Stimulated activated CD8-positive, alpha-beta memory T cell treated with anti-CD3 and anti-CD28 coated beads, Interleukin-2, amount 100 ng/mL, for 48 hours (primary cell): ENCODE measurements at places on chromosomes 7 and 10.

GRCh38 chr10:125141150-125141859 is 19.1 kb downstream of the CTBP2 start:
- DNase-seq: no peak

- DNase-seq: no peak
Observed at GRCh38 chr7:134289423-134289822, 27.3 kb downstream of the SLC35B4 start.

GRCh38 chr10:17464545-17464944 is 10.2 kb upstream of the ST8SIA6 start:
- DNase-seq: no peak

DNA sequence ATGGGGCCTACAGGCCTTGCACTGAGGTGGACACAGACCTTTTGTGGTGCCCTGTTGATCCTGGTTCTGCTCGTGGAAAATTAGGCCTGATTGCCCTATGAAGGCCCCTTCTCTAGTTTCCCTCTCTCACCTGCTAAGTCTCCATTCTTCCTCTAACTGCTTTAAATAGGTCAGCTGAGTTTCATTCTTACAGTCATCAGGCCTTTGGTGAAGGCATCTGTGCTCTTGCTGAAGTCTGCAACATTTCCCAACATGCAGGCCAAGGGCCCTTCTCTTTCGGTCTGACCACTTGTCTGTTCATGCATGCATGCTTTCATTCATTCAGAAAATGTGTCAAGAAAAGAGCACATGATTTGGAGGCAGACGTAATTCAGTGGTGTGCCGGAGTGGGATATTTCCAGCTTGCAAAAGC is 244.0 kb downstream of the BUB3 start:
- no peak for DNase-seq

DNA sequence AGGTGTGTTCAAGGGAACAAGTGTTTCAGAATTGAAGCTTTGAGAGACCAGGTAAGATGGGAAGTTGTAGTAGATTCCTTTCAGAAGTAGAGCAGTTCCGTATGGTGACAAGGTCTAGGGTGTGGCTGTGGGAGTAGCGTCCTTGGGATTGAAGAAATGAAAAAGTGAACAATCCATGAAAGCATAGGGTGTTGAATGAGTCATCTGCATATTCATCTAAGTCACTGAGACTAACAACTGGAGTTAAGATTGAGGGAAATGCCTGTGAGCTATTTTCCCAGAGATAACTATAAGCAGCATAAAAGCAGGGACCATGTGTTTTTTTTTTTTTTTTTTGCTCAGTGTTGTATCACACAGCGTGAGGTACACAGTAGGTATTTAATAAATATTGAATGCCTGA is 134.8 kb downstream of the PHTF2 start:
- DNase-seq: no peak

DNA sequence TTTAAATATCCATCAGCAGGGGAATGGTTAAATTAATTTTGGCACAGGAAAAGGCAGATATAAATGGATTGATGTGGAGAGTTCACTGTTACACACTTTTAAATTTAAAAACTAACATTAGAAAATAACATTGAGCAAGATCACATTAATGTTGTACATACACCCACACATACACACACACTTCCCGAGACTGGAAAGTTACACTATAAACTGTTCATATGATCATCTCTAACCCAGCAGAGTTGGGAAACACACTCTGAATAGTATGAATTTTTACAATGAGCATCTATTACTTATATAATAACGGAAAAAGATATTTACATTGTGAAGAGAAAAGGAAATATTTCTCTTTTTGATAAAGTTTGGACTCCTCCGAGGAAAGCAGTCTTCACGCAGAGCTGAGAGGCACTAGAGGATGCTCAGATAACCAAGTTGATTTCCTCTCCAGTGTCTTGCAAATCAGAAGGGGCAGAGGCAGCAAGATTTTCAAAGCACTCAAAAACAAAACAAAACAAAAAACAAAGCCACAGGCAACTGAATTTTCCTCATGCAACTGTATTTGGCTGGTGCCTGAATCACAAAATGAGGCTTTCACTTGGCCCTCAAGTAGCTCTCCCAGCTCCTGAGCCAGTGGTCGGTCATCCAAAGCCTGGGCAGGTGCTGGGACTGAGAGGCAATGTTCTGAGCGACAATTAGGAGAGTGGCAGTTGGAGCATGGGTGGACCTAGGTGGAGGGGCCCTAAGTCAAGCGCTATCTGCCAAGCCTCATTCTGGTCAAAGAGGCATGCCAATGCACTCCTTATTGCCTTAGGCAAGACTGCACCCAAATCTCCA is 10.5 kb upstream of the GATAD1 start:
- DNase-seq: no peak

DNA sequence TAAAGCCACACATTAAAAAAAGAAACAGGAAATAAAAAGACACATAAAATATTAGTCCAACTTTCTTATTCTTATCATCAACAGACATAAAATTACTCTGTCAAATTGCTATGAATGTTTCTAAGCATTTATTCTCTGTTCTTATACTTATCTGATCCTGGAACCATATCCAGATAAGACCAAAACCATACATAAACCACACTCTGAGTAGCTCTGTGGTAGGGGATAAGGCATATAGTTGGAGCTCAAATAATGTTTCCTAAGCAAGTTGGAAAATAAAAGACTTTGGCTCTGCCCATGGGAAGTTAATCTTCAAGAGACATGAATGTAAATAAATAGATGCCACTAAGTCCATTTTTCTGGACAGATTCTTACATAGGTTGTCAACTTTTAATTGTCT is 103.1 kb upstream of the PLXDC2 start:
- DNase-seq: no peak

DNA sequence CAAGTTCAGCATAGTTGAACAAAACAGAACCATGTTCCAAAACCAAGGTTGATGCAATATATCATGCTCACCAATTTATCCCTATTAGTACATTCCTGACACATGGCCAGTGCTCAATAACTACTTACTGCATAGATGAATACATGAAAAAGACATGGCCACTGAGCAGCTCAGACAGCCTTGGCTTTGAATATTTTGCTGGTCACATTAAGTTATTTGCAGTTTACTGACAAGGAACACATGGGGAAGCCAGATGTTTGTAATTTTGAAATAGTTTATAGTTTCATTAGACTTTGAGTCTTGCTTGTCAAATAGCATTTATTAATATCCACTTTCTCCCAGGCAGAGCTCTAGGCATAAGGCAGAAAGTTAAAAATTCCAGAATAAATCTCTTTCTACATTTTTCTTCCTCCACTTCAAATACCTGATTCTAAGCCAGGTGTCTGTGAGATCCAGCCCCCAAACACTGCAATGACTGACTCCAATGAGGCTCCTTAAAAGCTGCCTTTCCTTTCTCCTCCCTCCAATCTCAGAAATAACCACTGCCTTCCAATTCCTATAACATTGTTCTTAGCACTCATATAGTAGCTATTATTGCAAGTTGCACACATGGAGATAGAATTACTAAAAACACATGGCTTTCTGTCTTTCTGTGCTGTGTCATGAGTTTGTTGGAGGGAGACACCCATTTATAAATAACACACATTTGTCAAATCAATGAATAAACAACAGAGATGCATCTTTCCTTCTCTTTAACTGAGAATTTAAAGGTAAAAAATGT is 91.3 kb downstream of the PCGF5 start:
- no peak for DNase-seq

DNA sequence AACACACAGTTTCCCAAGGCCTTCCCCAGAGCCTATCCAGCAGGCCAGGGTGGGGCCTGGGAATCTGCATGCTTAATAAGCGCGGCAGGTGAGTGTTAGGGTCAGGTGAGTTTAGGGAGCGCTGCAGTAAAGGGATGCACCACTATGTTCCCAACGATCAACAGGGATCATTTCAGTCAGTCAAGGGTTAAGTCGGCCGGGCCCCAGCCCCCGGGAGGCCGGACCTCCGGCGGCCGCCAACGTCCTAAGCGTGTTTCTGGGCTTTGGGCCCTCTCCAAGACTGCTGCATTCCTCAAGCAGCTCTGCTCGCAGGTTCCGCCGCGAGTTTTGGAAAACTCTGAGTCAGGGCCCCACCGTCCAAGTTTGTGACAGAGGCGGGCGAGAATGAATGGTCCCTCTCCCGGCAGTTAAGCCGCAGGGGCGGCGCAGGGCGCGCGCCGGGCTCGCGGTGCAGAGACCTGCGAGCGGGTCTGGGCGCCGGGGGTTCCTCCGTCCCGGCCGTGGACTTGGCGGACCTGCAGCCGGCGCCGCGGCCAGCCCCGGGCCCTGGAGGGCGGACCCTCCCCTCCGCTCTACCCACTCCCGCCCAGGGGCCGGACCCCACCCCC is 81.6 kb downstream of the ARHGAP22 start:
- DNase-seq: no peak

DNA sequence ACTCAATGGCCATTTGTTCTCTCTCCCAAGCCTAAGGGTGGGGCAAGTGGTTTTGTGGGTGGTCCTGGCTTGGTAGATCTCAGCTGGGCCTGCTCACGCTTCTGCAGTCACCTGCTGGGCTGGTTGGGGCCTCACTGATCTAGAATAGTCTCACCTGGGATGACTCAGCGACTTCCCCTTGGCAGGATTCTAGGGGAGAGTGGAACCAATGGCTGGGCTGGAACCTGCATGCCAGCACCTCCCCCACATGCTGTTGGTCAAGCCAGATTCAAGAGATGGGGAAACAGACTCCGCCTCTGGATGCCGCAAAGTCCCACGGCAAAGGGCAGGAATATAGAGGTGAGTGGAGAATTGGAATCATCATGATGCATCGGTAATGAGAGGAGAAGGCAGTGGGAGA is 292.9 kb upstream of the NPVF start:
- no peak for DNase-seq

GRCh38 chr10:9911488-9911887 is 1106.2 kb upstream of the CELF2 start:
- no peak for DNase-seq

DNA sequence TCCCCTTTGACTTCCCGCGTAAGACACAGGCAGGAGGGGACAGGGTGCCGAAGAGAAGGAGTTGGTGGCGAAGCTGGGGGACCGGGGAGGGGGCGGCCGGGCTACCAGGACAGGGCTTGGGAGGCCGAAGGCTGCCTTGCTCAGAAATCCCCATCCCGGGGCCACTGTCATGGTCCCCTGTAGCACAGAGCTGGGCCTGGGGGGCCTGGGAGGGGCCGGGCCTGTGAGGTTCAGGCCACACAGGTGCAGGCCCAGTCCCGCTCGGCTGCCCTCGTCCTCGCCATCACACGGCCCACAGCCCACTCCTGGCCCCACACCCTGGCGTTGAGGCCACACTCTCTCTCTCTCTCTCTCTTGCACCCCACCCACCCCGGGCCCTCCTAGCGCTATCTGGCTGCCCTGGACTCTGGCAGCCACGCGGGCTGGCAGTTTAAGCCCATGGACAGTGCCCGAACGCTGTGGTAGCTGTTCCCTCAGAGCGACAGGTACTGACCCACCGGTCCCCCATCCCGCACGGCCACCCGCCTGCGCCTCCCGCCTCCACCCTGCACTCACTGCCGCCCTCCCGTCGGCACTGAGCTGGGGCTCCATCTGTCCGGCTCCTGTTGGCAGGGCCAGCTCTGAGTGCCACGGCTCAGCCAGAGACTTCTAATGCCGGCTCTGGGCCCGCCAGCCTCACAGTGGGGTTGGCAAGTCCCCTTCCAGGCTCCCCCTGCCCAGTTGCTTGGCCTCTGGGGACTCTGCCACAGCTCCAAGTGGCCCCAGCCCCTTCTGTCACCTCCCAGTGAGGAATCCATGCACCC is 28.0 kb downstream of the TTYH3 start:
- DNase-seq: no peak

DNA sequence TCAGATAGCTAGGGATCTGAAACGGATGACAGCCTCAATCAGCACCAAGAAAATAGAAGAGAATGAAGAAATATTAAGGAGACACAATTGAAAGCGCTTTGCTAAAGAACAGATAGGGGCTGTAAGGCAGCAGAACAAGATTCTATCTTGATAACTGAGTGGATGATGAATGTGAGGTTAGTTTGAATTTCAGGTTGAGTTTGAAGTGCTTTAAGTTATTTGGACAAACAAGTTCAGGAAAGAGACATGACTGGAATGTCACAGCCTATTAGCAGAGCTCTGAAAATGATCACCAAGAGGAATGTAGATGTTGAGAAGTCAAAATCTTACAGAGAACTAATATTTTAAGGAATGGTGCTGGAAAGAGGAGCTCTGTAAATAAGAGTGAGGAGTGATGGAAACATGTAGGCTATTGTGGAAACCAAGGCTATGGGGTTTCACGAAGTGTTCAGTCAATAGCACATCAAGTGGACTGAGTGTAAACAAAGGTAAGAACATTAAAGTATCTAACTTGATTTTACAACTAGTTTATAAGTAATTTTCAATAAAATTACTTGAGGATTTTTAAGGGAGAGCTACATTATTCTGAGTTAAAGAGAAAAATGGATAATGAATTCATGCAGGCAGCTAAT is 61.6 kb downstream of the MEST start:
- DNase-seq: no peak

- DNase-seq: no peak
Observed at GRCh38 chr7:122300211-122300932, 4.2 kb downstream of the FEZF1 start.

DNA sequence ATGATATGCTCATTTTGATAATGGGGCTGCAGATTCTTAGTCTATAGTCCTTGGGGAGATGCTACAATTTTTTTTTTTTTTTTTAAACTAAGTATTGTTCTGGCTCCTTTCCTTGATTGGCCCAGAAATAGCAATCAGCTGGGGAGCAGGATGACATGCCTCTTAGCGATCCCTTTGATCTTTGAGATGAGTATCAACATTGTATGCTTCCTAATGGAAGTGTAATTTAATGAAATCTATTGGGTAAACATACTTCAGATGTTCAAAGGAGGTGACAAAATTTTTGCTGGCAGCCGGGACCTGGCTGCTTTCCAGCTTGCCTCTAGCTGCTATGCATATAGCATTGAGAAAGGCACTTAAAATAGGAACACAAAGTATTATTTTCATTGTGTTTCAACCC is 43.5 kb downstream of the VTI1A start:
- DNase-seq: no peak

- no peak for DNase-seq
Observed at GRCh38 chr10:99874341-99875085, 92.1 kb downstream of the ABCC2 start.

- DNase-seq: no peak
Observed at GRCh38 chr7:28939367-28939766, 18.8 kb downstream of the TRIL start.

DNA sequence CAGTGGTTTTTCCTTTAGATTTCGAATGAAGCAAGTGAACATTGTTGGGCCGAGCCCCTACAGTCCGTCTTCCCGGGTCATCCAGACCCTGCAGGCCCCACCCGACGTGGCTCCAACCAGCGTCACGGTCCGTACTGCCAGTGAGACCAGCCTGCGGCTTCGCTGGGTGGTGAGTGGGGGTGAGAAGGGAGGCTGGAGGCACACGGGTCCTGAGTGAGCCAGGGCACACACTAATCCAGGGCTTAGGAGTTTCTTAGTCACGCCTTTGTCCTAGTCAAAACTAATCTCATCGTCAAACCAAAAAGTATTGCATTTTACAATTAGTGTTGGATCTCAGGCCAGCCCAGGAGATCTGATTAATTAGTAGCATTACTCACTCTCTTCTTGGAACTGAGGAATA is 568.8 kb upstream of the FOXK1 start:
- no peak for DNase-seq

- peak; percentile 61 for DNase-seq
Observed at GRCh38 chr7:155206318-155207020, 91.2 kb upstream of the INSIG1 start.
